ENCODE measurements at places on chromosomes 5 and 9.

- DNase-seq = no peak
These were observed 44.3 kb upstream of the DENND4C start for GRCh38 chr9:19186232-19186631.

DNA sequence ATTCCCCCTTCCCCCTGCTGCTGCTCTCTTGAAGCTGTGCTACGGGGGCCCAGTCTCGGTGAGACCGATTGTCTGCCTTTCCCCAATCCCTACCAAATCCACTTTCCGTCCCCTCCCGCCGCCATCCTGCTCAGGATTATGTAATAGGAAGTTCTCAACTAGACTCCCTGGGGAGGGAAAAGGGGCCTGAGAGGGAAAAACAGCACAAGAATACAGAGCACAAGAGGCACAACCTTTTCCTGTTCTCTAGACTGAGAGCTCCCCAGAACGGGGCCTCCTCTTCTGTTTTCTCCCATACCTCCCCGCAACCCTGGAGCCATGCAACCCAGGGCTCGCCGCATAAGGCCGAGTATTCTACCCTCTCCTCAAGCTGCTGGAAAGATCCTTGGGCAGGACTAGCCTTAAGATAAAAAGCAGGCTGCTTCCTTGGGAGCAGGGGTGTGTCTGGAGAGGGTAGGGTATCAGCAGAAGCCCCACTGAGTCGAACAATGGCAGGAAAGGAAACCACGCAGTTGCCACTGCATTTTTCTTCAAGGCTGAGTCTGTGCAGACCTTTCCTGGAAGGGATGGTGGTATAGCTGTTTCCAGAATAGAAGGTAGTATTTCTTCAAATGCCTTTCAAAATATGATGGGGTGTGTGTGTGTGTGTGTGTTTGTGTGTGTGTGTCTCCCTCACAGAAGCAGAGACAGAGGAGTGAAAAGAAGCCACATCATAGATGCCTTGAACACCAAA, 12.9 kb downstream of the MYORG start:
- no peak for DNase-seq

DNA sequence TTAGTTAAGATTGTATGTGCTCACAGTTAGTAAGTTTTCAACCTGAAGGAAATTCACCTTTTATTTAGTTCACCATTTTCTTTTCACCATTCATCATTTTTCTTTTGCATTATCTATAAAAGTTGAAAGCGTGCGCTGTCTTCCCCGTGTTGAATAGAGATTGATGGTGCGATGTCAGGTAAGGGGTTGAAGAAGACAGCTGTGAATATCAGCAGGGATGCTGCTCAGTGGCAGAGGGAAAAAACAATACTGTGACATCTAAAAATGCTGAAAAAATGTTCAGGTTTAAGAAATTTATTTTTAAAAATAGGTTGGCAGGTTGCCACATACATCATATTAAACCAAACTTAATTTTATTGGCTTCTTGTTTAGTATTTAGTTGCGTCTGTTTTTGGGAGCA, 815.0 kb downstream of the DTWD2 start:
- DNase-seq = no peak

DNA sequence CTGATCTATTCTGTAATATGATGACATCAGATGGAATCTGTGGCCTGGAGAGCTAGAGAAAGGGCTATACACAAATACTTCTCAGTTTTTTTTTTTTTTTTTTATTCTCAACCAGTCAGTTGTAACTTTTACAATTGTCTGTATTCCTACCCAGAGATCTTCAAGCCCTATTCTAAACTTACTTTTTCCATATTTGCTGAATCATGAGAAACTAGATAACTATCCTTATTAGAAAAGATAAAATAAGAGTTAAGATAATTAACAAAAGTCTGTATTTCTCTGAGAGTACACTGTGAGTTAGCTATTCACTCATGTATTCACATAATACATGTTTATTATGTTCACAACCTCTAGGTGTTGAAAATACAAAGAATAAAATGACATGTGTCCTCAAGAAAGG, 1575.9 kb downstream of the EFNA5 start:
- no peak for DNase-seq

- DNase-seq = no peak
These were observed 256.2 kb downstream of the ZSWIM6 start for GRCh38 chr5:61588216-61588615.

DNA sequence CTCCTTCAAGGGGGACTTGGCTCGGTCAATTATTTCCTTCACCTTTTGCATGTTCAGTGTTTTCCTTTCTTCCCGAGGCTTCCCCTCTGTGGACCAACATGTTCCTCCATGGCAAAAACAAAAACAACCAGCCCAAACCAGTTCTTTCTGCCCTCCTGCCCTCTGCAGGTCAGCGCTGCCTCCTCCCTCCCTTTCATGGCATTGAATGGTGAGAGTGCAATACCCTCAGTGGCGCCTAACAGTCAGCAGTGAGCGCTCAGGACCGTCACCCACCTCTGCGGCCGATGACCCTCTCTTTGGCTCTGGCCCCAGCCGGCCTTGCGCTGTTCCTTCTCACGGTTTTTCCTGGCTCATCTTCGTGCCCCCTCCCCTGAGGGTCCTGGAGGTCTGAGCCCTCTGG, 34.4 kb upstream of the GNE start:
- no peak for DNase-seq

DNA sequence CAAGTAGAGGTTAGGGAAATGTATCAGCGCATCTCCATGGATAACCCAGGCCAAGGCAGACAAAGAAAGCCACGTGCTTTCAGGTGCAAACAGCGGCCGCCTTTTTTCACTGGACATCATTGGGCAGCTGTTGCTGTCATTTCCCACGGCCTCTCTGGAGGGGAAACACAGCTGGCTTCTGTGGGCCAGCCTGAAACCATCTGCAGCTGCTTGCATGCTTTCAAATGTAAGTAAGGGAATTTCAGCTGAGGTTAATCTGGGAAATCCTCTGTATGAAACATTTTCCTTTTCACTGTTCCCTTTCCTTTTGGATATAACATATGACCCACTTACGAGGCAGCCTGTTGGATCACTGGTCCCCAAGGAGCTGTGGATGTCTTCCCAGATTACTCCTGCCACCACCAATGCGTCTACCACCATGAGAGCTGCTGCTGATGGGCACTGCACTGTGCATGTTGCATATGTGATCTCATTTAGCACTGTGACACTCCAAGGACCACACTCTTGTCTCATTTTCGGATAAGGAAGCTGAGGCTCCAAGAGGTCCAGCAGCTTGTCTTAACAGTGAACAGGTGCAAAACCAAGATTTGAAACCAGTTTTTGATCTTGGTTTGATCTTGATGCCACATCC, 106.3 kb downstream of the C9orf152 start:
- no peak for DNase-seq

GRCh38 chr5:10301266-10301665, 6.4 kb downstream of the CMBL start:
- DNase-seq = peak; percentile 23

- no peak for DNase-seq
These were observed 112.9 kb downstream of the MTX3 start for GRCh38 chr5:79878136-79878679.

GRCh38 chr9:17905366-17905765, 326.5 kb downstream of the SH3GL2 start:
- DNase-seq = no peak

GRCh38 chr5:31855134-31856040, 216.5 kb downstream of the PDZD2 start:
- DNase-seq = no peak

DNA sequence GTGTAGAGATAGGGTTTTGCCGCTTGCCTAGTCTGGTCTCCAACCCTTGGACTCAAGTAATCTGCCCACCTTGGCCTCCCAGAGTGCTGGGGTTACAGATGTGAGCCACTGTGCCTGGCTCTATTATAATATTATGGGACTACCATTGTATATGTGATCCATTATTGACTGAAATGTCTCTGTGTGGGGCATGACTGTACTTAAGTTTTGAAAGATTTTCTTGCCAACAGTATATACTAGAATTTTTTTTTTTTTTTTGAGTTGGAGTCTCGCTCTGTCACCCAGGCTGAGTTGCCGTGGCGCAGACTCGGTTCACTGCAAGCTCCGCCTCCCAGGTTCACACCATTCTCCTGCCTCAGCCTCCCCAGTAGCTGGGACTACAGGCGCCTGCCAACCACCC, 17.8 kb downstream of the SPIN1 start:
- DNase-seq = no peak

DNA sequence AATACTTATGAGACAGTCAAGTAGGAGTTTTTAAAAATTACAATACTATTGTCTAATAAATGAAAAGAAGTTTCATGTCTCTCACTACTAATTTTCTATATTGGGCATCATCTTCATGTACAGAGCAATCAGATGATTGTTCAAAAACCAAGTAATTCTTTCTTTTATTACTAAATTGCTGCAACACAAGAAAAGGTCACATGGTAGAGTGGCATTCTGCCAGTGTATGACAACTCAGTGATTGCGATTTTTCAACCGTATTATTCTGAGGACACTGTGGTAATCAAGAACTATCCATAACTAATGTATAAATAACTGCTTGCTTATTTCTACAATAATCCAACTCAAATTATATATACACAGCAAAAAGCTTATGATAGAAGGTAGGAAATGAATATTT, 96.7 kb upstream of the GRHPR start:
- DNase-seq = no peak

- DNase-seq = no peak
These were observed 1027.3 kb upstream of the CDH9 start for GRCh38 chr5:28065656-28066055.

GRCh38 chr9:129008986-129009583, 19.0 kb downstream of the SH3GLB2 start:
- DNase-seq = no peak

- DNase-seq = no peak
These were observed 104.3 kb downstream of the PIK3R1 start for GRCh38 chr5:68319706-68320412.

GRCh38 chr5:173795601-173796000, 92.5 kb upstream of the CPEB4 start:
- DNase-seq = no peak

Measured in NCI-H187 (cell line).